Amygdala (tissue), 56 donors: ENCODE measurements at places on chromosomes 2 and 18.

DNA sequence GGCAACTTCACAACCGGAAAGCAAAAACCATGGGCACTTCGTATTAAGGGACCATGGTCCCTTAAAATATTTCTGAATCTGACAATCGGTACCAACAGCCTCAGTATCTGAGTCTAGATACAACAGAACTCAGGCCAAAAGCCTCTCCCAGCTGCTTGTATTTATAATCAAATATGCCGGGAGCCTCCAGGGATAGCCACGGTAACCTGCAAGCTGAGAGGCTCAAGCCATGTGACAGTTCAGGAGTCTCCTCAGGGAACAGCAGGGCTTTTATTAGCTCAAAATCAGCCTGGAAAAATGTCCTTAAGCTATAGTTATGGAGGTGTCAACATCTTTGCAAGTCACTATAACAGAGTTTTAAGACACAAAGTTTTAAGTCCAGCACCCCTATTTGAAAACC lies 352.8 kb upstream of the GYPC start:
- no peak for DNase-seq

GRCh38 chr2:42084231-42084671 lies 36.4 kb downstream of the PKDCC start:
- no peak for DNase-seq

- DNase-seq: peak; percentile 91
Measured at GRCh38 chr2:96208143-96209010, at the start of gene STARD7. Gene STARD7, minus strand, starts transcription at chr2:96208827. Its CDS starts 393 bp downstream, at chr2:96208434.

- DNase-seq: no peak
Measured at GRCh38 chr2:95008306-95008705, 17.2 kb upstream of the MAL start.

DNA sequence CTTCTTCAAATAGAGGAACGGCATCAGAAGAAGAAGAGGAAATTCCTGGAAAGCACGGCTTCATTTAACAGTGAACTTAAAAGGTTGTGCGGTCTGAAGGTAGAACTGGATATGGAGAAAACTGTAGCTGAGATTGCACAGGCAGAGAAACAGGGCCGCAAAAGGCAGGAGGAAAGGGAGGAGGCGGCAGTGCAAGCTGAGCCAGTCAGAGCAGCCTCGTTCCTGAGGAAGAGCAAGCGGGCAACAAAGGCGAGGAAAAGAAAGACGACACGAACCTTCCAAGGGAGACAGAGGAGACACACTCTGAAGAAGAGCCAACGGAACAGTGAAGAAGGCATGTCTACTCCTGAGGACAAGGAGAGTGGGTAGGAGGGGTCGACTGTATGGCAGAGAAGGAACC lies 22.6 kb upstream of the GAREM2 start:
- DNase-seq: no peak

DNA sequence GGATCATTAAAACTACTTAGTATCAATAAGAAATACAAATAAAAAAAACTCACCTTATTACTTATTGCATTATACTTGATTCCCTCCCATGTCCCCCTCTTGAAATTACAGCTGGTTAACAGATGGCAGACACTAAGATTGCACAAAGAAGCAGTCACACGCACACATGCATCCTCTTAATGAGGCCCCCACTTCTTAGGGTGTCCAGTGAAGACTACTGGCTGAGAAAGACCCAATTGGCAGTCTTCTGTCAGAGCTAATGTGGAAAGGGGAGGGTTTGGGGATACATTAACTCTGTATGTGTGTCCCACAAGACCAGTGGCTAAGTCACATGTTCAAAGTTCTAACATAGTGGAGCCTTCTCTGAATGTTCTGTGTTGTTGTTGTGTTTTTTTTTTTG lies 210.7 kb downstream of the MTX2 start:
- DNase-seq: no peak

DNA sequence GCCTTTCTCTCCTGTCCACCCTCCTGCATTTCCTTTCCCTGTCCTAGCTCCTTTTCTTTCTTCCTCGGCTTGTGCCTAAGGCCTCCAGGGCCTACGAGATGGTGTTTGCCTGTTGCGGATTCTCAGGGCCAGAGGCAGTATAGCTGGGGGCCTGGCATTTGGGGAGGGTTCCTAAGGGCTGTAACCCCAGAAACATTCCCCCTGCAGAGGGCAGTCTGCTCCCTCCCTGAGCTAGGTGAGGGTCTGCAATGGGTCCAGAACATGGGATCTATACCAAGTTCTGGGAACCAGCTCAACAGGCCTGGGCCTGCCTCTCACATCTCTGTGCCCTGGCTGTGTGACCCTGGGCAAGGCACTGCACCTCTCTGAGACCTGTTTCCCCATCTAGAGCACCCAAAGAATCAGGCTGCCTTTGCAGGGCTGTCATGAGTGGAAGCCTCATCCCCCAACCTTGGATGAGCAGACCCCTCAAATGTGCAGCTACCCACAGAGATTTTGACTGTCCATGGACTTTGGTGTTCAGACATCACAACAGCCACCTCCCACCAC lies 97.5 kb downstream of the GLI2 start:
- no peak for DNase-seq

GRCh38 chr2:27016801-27017325 lies 15.9 kb upstream of the TMEM214 start:
- DNase-seq: peak; percentile 21

DNA sequence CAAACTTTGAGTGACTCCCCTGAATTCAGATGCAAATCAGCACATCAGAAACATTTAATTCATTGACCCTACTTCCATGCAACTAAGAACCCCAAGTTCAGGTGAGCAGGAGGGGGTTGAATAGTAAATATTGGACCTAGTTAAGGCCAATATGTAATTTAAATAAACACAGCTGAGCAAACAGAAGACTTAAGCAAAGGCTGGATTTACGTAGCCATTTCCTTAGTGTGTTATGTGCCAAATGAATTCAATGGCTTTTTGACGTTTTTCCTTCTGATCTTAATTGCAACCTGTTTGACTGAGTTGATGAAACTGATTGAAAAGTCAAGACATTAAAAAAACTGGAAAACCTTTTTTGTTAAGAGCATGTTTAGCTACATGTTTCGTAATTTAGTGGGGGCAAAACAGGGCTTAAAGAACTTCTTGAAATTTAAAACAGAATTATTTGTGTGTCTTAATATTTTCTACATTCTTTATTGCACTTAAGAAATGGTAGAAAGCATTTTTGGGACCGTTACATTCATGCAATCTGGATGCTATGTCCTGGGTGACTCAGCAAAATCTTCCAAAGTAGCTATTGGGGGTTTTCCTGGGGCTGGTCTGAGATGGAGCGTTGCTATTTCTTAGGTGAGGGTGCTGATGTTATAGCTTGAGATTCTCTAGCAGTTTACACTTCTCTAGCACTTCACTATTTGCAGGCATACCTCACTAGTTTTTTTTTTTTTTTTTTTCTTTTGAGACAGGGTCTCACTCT lies 25.5 kb upstream of the KCNE4 start:
- DNase-seq: no peak

GRCh38 chr2:106138543-106139237 lies 55.4 kb downstream of the UXS1 start:
- no peak for DNase-seq

DNA sequence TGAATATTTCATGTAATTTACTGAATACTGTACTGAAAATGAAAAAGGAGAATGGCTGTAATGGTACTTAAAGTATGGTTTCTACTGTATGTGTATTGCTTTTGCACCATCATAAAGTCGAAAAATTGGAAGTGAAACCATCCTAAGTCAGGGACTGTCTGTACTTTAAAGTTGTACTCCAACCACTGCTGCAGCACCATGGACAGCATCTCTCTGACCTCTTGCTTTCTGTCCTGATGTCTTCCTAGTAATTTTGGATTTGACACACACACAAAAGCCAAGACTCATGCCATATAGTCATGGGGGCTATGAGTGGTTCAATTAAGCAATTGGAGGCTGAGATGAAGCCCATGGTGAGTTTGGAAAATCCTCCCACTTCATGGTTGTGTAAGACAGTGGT lies 256.3 kb upstream of the PKDCC start:
- no peak for DNase-seq

DNA sequence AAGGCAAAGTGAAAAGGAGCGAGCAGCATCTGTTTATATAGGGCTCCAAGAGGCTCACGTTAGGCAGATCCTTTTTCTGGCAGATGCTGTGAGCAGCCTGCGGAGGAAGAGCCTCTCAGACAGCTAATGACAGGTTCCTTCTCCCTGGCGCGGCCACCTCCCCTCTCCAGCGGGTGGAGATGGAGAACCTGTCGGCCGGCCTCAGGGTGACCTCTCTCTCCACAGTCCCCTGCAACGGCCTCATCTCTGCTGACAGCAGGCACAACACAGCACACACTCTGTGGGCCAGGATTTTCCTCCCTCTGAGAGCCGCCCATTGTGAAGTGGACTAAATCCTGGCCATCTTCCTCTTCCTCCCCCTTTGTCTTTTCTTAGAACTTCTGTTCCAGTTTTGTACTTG lies 119.8 kb downstream of the PRKCE start:
- DNase-seq: no peak

GRCh38 chr2:19529677-19530076 lies 171.3 kb upstream of the OSR1 start:
- no peak for DNase-seq

DNA sequence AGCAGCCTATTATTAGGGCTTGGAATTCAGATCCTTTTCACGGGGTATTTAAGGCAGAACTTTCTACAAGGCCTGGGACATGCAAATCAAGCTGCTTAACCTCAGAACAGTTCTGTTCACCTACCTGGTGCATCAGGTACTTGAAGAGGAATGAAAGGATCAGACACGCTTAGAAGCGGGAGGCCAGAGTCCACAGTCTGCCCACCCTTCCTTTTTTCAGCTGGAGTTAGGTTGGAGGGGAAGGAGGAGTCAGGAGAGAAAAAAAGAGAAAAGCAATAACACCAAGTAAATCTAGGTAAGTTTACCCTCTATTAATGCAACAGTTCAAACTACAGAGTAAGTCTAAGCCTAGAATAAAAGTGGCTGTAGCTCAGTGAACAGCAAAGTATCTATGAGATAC lies 58.6 kb upstream of the NFU1 start:
- no peak for DNase-seq

GRCh38 chr2:239465017-239466001 lies 64.5 kb upstream of the HDAC4 start:
- DNase-seq: peak; percentile 79

- DNase-seq: peak; percentile 29
Measured at GRCh38 chr18:61893309-61893970, 633 bp upstream of the RNF152 start.

DNA sequence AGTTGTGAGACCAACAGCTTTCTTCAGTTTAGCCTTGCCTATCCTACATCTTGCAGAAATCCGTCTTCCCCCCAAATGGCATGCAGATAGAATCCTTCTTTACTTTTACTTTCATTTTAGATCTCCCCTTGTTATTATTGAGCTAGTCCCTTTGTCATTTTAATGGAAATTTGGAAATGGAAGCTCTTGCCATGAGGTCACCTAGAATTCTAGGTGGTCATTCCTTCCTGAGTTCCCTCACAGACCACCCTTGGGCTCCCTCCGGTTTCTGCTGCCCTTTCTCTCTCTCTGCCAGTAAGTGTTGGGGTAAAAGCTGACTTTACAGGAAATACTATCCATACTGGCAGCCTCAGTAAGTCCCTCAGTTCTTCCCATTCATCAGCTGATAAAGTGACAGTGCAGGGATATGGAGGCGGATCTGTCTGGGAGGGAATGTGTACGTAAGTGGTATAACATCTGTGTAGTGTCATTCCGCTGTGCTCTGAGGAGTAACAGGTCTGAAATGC lies 30.2 kb downstream of the ARHGAP25 start:
- DNase-seq: no peak

GRCh38 chr2:207227062-207227748 lies 61.5 kb upstream of the KLF7 start:
- DNase-seq: peak; percentile 73

DNA sequence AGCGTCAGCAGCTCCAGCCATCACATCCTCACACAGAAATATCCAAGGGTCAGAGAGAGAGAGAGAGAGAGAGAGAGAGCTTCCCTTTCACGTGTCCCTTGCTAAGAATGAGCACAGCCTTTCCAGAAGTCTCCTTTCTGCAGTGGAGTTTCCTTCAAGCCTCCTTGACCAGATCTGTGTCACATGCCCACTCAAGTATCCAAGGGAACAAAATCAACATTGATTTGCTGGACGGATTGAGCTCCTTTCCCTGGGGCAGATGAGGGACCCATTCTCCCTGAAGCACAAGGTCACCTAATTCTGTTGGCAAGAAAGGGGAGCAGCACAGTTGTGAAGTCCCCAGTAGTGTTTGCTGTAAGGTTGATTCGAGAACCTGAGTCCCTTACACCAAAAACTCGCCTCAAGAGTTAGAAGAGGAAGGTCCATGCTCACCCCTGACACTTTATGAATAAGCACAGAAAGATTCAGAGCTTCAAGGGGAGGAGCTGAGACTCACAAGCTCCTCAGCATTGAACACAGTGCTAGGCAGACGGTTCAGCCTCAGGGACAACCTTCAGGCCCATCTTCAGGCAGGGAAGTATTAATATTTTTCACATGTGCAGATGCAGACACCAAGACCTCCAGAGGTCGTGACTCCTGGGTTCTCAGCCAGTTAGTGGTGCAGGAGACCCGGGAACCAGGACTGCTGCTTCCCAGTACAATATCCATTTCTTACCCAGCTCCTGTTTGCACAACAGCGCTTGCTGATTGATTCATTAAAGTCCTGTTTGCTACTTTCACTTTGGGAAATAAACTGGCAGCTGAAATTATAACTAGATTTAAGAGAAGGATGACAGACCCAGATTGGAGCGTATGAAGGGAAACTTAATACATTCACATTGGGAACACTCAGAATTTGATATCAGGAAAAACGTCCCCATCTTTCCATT lies 38.2 kb upstream of the MARCO start:
- no peak for DNase-seq

- DNase-seq: no peak
Measured at GRCh38 chr2:187986390-187987105, 305.1 kb upstream of the GULP1 start.
